ENCODE measurements at places on chromosomes 4 and X.

DNA sequence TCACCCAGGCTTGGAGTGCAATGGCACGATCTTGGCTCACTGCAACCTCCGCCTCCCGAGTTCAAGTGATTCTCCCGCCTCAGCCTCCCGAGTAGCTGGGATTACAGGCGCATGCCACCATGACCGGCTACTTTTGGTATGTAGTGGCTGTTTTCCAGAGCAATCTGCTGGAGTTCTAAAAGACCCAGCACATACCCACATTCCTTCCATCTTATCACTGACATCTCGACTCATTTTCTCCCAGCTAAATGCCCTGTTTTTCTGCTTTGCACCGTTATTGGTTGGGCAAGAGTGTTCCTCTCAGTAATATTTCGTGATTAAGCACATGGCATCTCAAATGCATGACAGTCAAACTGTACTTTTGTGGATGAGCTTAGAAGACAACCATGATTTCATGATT is 53.7 kb downstream of the PRKX start:
- no peak for DNase-seq

DNA sequence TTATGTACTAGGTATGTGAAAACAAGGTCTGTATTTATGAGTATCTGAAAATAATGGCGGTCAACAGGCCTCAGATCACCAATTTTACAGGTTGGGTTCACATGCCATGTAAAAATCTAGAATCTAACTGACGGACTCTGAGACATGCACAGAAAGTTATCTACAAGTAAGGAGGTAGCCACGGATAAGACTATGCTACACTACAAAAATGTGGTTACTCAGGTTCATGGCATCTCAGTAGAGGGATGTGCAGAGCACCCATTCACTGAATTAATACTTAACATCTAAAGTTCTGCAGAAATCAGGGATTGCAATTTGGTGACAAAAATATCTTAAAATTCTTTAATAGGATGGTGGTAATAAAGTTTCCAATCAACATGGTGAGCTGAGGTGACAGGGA is 155.9 kb downstream of the APBB2 start:
- DNase-seq, result no peak

DNA sequence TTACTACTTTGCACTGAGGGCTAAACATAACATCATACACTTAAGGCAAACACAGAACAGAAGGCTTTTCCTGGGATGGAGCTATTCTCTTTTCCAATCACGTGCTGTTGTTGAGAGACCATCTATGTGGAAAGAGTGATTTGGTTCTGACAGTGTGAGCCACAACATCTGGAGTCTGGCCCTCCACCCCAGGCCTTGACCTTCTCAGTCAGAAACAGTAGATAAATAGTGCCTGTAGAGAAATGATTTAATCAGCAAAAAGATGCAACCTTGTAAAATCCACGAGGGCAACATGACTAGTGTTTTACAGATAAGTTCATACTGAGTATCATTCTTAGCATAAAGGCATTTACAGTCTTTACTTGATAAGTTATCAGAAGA is 10.8 kb upstream of the SFRP2 start:
- DNase-seq, result no peak

GRCh38 chrX:16770970-16771482 is 15.2 kb upstream of the TXLNG start:
- no peak for DNase-seq

GRCh38 chr4:21507439-21507838 is 441.1 kb downstream of the KCNIP4 start:
- no peak for DNase-seq

GRCh38 chrX:39437670-39438441 is 636.6 kb downstream of the MID1IP1 start:
- DNase-seq, result no peak

GRCh38 chr4:155026715-155027114 is 181.7 kb upstream of the NPY2R start:
- no peak for DNase-seq

GRCh38 chr4:40462326-40462725 is 127.2 kb downstream of the CHRNA9 start:
- DNase-seq, result no peak

DNA sequence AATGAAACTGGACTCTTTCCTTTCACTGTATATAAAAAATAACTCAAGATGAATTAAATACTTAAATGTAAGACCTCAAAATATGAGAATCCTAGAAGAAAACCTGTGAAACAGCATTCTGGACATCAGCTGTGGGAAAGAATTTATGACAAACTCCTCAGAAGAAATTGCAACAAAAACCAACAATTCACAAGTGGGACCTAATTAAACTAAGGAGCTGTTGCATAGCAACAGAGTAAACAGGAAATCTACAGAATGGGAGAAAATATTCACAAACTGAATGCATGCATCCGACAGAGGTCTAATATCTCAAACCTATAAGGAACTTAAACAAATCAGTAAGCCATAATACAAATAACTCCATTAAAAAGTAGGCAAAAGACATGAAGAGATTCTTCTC is 851.7 kb upstream of the PCDH10 start:
- no peak for DNase-seq

DNA sequence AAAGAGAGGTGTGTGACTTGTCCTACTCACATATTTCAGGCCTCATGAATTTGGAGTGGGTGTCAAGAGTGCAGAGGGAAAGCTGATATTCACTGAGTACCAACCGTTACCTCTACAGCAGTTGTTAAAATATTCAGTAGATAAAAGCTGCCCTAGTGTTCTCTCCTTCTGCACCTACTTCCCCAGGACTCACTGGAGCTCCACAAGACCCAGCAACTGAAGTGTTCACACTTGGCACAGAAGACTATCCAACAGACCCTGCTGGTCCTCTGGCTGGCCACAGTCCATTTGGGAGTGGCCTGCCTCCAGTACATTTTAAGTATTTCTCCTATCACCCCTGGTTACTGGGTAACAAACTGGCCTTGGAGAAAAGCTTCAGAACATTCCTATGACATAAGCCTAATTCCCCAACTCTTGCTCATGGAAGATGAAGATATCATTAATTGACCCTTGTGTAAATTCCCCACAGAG is 70.8 kb downstream of the PPARGC1A start:
- no peak for DNase-seq

Measured in cerebellar nuclear complex (tissue), 1 donor.